SK-N-DZ (cell line): ENCODE measurements at places on chromosomes 4 and X.

GRCh38 chrX:18929775-18930174, 54.1 kb downstream of the PHKA2 start:
- DNase-seq: no peak

- no peak for DNase-seq
These were observed 2.4 kb downstream of the CHST7 start for GRCh38 chrX:46575991-46576392.

DNA sequence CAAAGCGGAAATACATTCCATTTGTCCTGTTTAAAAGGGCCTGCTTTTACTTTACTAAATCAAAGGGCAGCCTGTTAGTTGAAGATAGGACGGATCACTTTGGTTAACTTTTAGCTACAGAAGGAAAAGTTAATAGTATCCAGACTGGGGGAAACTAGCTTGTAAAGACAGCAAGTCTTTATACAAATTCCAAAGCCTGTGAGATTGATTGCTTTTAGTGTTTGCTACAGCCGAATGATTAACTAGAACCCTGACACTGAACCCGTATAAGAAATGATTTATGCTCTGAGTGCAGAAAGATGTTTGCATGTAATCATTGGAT, 93.4 kb downstream of the FRAS1 start:
- no peak for DNase-seq

GRCh38 chrX:44778254-44778653, 65.6 kb upstream of the DUSP21 start:
- no peak for DNase-seq

DNA sequence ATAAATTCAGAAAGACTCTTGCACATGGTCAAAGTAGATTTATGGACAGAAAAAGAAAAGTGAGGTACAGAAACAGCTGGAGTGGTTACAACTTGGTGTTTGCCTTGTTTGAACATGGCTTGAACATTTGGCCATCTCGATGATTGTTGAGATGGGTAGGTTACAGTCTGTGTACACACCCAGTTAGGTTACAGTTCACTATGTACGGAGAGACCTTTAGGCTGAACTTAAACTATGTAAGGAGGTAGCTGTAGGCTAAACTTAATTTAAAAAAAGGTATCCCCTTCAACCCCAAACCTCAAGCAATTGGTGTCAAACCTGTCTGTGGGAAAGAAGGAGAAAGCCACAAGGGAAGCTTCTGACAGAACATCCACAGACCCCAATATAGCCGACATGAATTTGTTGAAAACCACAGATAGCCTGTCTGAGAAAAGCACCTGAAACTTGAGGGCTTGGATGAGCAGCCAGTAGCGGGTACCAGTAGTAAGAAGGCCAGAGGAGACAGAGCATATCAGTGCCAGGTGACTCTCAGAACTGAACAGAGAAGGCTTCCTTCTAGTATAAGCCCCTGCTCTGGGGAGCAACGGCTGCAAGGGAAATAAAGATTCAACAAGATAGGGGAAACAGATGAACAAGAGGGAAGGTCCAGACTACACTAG, 247.9 kb upstream of the GALNTL6 start:
- no peak for DNase-seq

DNA sequence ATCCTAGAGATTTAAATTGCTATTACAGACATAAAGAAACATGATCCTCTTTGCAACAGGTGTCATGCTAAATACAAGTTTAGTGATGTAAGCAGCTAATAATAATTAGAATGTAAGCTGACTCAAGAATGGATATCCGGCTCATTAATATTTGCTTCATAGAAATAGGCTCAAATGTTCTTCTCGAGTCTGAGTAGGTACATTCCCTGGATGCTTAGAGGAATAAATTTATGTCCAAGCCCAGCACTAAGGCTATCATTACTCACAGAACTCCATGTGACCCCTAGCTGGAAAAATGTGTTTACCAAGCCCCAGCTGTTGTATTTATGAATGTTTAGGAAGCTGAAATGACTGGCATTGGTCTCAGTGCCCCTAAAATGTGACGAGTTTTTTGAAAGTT, 87.6 kb upstream of the TSPAN7 start:
- DNase-seq: no peak

- DNase-seq: no peak
These were observed 270.6 kb upstream of the GK2 start for GRCh38 chr4:79678472-79679202.

- no peak for DNase-seq
These were observed 57.3 kb upstream of the ACSL1 start for GRCh38 chr4:184883024-184883423.

- DNase-seq: no peak
These were observed 43.2 kb upstream of the PITX2 start for GRCh38 chr4:110666030-110666429.

GRCh38 chr4:64781737-64782326, 372.6 kb upstream of the TECRL start:
- DNase-seq: peak; percentile 45

DNA sequence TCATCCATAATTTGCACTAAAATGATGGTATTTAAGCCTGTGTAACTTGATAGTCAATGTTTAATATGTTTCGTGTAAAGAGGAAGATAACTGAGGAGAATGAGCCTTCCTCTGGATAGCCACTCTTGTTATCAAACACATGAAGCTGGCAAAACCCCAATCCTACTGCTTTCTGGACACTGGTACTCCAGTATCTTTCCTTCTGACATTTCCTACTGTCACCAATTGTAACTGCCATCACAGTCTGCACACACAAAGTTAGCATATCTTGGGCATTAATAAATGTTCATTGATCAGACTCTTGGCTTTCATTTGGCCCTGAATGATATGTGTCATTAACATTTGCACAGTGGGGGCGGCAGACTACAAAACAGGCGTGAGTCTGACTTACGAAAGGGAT, 419.1 kb downstream of the TMA16 start:
- no peak for DNase-seq

DNA sequence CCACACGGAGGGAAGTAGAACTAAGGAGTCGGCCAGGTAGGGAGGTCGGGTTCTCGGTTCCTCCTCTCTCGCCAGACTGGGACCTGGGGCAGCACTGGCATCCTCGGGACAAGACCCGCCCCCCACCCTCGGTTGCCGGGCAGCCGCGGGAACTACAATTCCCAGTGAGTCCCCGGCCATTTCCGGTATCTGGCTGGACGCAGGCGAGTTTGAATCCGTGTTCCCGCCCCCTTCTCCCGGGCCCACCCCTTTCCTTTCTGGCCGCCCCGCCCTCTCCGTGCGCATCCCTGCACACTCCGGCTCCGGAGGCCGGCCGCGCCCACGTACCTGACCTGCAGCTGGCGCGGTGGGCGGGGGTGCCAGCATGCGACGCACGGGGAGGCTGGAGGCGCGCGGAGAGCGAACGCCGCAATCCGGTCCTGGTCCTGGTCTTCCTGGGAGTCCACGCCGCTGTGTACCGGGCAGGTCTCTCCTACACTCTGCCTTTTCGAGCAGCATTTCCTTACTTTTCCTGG, 10.2 kb upstream of the DLG3 start:
- peak; percentile 82 for DNase-seq

- no peak for DNase-seq
These were observed 649.3 kb downstream of the STPG2 start for GRCh38 chr4:97493815-97494518.

DNA sequence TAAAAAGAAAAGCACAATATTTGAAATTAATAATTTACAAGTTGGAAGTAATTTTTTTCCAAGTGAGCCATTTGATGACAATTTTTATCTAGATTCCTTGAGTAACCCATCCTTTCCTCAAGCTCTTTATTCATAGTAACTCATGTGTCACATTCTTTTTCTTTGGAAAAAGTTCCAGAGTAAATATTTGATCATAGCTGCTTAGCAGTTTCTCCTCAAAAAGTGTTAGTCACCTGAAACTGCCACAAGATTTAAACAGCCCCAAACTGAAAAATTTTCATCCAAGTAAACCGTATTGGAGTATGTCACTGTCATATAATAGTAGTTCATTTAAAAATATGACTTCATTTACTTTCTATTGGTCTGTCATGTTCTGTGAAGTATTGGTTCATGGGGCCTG, 94.6 kb upstream of the CASK start:
- no peak for DNase-seq

DNA sequence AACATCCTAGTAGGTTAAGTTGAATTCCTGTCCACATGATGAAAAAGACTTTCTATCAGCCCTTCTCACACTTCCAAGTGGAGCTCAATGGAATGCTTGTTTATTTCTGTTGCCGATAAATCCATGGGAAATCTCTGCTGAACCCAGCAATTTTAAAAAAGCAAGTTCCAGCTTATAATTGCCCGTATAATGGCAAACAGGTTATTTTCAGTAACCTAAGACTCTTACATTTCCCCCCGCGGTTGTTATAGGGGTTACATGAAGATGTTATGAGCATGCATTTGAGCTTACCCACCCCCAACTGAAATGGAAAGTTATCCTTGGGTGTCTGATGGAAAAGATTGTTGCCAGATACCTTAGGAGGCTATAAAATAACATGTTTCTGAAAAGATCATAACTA, 136.2 kb downstream of the PALLD start:
- no peak for DNase-seq

- DNase-seq: no peak
These were observed 74.5 kb upstream of the EOLA2 start for GRCh38 chrX:150012647-150013381.

DNA sequence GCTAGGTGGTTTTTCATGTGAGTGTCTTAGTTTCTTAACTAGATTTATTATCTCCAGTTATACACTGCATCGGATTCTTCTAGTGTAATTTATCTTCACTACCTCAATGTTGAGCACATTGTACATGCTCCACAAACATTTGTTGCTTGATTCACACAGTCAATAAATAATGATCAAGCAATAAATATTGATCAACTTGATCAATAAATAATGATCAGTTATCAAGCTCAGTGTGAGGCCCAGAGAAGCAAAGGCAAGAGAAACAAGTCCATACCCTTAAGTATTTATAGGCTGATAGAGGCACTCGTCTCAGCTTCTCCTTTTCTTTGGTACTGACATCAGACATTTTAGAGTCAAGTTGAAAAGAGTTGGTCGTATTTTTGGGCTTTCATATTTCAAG, 5.1 kb upstream of the VBP1 start:
- DNase-seq: no peak

- DNase-seq: no peak
These were observed 71.5 kb upstream of the HPRT1 start for GRCh38 chrX:134388161-134389109.
